Stimulated activated CD8-positive, alpha-beta memory T cell treated with anti-CD3 and anti-CD28 coated beads, Interleukin-4, amount 100 ng/mL, for 4 hours (primary cell): ENCODE measurements at places on chromosomes 4 and X.

GRCh38 chr4:174279433-174280155, 3.9 kb downstream of the FBXO8 start:
- DNase-seq: no peak

DNA sequence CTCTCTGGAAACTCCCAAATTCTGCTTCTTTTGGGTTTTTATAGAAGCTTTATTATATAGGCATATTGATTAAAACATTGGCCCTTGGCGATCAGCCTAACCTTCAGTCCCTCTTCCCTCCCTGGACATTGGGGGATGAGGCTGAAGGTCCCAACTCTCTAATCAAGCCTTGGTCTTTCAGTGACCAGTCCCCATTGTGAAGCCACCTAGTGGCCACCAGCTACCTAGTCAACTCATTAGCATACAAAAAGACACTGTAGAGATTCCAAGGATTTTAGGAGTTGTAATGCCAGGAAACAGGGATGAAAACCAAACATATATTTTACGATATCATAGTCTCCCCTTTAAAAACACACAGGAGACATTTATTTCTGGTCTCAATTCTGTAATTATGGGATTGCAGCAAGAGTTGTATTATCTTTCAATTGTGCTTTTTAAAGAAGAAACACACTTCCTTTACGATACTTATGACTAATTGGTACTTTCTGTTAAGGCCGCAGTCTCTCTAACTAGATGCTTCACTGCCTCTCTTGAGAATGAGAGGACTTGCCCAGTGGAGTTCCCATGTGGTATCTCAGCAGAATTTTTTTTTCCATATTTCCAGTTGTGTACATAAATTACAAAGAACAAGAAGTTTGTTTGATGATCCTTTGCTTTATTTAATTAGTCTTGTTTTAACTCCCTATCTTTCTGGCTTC, 58.2 kb downstream of the WDR17 start:
- no peak for DNase-seq

DNA sequence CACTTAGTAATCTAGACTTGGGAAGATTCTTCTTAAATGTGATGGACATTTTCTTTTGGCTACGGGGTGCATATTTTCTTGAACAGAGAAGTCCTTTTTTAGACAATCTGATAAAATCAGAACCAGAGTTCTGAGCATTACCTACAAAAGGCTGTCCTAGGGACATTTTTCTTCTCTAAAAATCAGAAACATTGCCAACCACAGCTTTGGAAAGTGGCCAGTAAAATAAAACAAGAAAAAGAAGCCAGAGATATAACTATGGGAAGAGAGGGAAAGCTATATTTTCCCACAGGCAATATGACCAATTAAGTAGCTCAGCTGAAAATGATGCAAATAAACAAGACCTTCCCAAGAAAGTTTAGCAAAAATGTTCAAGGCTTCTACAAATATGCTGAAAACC, 55.9 kb downstream of the MXRA5 start:
- no peak for DNase-seq

DNA sequence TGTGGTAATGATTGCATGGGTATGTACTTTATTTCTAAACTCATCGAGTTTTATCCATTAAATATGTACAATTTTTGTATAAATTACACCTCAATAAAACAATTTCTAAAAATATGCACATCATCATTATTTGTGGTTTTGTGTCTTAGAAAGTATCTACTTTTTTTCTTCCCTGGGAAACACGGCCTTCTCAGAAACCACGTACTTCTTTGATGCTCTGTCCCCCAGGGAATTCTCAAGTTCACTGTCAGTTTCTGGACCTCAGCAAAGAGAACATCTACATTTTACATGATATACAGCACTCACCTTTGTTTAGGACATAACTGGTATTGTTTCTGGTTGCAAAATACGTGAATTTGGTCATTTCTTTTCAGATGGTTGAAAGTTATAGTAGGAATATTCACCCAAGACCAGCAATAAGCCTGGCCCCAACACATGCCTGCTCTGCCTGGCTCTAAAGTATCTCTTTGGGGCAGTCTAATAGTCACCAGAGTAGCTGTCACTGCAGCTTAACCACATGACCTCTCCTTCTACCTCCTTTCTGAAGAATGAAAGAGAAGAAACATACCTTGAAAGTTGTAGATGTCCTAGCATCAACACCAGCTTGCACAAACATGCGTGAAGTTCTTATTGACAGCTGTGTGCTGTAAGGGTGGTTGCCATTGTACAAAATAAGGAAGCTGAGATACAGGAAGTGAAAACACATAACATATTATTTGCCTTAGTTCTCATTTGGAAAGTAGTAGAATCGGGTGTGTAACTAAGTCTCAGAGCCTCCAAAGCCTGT, 48.4 kb upstream of the SPANXN4 start:
- no peak for DNase-seq

GRCh38 chrX:17242470-17242869, 132.5 kb upstream of the NHS start:
- no peak for DNase-seq

DNA sequence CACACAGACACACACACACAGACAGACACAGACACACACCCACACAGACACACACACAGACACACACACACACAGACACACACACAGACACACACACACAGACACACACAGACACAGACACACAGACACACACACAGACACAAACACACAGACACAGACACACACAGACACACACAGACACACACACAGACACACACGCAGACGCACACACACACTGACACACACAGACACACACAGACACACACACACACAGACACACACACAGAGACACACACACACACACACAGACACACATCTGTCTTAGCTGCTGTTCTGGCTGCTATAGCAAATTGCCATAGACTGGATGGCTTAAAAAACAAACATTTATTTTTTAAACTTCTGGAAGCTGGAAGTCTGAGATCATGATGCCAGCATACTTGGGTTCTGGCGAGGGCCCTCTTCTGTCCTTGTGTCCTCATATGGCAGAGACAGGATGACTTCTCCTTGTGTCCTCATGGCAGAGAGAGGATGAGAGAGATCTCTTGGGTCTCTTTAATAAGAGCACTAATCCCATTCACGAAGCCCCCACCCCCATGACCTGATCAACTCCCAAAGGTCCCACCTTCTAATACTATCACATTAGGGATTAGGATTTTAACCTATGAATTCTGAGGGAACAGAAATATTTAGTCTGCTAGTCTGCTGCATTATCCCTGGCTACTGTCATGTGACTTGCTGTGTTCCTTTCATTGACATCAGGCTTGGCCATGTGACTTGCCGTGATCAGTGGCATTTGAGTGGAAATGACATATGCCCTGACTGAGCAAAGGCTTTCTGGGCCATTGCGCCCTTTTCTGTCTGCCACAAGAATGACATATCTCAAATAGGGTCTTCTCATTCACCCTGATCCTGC, 32.7 kb upstream of the RASGEF1B start:
- DNase-seq: no peak

GRCh38 chr4:77493120-77493752, 112.4 kb upstream of the CXCL13 start:
- DNase-seq: no peak
